Activated CD4-positive, alpha-beta T cell treated with anti-CD3 and anti-CD28 coated beads, Interleukin-2, amount 10 ng/mL, durations not matched to agents 7 days and 5 days (primary cell): ENCODE measurements at places on chromosomes 6 and 20. TPM values are rescaled to one million over a fixed set of nuclear protein-coding genes. Genes with fewer than 3 reads are reported as not detected.
A peak's percentile ranks its signal among the peaks of the same experiment; 100 is the strongest.

DNA sequence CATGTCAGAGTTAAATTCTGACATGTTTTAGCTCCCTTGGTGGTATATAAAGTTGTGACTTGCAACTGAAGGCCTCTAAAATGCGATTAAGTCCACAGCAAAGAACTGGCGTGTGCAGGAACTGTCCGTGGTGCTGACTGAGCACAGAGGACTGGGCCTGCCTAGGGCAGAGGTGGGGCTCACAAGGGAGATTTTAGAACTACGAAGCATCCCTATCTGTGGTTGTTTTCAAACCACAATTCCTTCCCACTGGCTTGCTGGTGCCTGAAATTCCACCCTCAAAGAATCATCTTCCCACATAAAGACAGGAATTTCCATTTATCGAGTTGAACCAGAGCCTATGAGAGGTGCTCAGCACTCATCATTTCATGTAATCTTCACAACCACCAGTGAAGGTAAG lies 30.1 kb downstream of the RIMS4 start:
- DNase-seq, result peak; percentile 65

DNA sequence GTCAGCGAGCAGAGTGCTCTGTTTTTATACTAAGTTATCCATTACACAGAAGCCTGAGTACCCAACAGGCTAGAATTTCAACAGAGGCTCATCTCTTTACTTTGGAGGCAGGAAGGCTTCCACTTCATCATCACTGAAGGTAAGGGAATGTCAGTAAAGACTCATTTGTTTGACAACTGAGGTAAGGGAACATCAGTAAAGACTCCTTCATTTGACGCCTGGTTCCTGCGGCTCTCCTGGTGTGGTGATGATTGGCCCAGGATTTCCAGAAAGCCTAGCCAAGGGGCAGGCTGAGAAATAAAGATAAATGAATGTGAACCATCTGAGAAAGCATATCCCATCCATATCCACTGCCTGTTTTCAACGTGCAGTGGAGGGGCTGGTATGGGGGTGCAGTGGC lies 244.6 kb upstream of the ECI2 start:
- DNase-seq, result no peak

DNA sequence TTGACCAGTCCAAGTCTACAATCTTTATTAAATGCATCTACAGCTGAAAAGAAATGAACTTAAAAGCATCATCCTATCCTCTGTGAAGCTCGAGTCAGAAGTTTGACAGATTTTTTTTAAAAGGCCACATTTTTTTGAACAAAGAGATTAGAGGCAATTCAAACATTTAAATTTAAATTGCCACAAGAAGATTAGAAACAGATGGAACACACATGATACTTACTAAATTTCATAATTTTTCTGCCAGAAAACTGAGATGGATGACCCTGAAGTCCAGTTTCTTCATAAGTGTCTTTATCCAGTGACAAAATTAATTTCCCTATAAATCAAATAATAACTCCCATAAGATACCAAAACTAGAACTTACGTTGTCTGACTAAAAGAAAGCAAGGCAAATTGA lies 4.3 kb downstream of the RPP40 start:
- no peak for DNase-seq

- DNase-seq, result no peak
These were observed 45.1 kb downstream of the TRERF1 start for GRCh38 chr6:42406306-42407280.

GRCh38 chr6:36241728-36242127 lies 28.1 kb upstream of the PNPLA1 start:
- no peak for DNase-seq

DNA sequence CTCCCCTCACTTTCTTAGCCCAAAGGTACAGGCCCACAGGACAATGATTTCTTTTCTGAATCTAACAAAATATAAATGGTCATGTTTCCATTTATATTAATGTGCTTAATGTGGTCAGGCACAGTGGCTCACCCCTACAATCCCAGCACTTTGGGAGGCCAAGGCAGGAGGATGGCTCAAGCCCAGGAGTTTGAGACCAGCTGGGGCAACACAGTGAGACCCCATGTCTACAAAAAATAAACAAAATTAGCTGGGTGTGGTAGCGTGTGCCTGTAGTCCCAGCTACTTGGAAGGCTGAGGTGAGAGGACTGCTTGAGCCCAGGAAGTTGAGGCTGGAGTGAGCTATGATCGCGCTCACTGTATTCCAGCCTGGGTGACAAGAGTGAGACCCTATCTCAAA lies 77.2 kb upstream of the TULP1 start:
- DNase-seq, result no peak

DNA sequence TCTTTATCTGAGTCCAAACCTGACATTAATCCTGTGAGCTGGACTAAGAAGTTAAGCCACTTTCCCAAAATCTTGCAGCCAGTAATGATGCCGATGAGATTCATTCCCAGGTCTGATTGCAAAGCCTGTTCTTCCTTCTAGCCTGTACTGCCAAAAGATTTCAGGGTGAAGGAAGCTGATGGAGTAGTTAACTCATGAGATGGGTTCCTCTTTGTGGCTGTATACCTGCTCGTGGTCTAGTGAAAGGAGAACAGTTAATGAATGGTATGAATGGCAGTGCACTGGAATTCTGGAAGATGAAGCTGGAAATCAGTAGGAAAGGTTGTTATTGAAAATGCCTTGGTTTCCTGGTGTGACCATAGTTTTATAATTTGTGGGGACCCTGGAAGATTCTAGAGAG lies 112.0 kb downstream of the FYN start:
- DNase-seq, result no peak

DNA sequence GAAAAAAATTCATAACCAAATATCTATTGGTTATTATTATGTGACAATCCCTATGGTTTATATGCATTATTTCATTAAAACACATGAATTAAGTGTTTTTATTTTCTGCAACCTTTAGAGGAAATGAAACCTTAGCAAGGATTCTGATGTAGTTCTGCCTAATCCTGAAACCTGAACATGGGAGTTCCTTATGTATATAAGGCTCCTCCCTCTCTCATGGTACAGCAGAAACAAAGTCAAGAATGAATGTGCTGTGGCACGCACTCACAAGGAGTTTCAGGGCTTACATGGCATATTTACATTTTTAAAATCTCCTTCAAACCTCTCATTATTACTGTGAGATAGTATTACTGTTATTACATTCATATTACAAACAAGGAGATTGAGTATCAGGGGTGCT lies 426.4 kb upstream of the CITED2 start:
- no peak for DNase-seq

- DNase-seq, result no peak
These were observed at the start of gene GRM1 for GRCh38 chr6:146028851-146029572. GRM1 (plus strand) TSS chr6:146029062; CDS start chr6:146029518, 456 bp downstream.

DNA sequence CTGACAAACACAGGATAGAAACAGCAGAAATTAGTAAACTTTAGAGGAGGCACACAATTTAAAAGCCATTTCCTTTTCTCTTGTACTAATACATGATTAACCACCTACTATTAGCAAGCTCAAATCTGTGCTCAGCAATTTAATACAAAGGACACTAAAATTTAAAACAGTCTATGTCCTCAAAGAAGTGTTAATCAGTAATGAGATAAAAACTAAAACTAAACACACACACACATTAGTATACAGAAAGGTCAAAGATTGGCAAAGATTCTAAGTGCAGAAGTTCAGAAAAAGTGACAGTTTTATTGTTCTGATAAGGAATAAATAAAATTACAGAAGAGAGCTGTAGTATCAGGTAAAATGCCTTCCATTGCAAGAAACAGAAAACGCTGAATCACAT lies 73.9 kb upstream of the RUNX2 start:
- DNase-seq, result no peak

- no peak for DNase-seq
These were observed 168.9 kb upstream of the STMND1 start for GRCh38 chr6:16932920-16933319.

DNA sequence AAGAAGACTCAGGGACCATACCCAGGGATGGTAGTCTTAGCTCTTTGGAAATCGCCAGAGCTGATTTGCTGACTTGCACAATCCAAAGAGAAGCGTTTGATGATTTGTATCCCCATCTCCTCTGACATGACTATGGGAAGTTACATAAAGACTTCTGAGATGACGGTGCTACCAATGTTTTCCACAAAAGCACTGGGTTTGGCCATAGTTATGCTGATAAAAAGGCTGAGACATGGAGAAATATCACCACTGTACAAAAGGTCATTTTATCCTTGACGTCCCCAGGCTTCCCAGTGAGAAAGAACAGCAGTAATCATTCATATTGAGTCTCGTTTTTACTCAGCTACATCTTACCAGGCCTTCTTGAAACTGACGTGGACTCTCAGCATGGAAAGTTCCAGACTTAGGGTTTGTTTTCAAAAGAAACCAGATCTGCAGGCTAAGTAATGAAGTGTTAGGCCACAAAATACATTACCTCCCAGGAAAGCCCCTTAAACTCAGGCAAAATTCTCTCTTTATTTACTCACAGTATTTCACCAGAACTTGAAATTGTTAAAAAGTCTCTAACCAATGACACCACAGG lies 370.3 kb upstream of the JARID2 start:
- peak; percentile 12 for DNase-seq

DNA sequence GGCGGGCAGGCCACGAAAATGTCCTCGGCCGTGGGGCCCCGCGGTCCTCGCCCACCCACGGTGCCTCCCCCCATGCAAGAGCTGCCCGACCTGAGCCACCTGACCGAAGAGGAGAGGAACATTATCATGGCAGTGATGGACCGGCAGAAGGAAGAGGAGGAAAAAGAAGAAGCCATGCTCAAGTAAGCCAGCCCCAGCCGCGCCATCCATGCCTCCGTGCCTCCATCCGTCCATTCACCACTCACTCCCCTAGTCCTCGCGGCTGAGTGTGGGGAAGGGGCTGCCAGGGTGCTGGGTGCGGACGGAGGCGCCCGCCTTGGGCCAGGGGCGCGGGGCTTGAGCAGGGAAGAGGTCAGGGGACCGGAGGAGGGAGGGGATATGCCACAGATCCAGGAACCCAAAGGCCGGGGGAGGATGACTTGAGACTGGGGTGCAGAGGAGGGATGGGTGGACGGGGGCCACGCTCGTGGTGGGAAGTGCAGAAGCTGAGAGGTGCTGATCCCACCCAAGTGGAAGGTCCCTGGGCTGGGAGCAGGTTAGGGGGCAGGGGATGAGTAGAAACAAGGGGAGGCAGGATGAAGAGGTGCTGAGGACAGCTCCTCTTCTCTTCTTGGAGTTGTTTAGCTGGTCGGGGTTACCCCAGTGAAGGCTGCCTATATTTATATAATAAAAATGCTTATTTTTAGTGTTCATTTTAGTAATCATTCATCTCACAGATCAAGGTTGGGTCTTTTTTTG lies 825 bp downstream of the RIMS1 start:
- DNase-seq, result no peak

DNA sequence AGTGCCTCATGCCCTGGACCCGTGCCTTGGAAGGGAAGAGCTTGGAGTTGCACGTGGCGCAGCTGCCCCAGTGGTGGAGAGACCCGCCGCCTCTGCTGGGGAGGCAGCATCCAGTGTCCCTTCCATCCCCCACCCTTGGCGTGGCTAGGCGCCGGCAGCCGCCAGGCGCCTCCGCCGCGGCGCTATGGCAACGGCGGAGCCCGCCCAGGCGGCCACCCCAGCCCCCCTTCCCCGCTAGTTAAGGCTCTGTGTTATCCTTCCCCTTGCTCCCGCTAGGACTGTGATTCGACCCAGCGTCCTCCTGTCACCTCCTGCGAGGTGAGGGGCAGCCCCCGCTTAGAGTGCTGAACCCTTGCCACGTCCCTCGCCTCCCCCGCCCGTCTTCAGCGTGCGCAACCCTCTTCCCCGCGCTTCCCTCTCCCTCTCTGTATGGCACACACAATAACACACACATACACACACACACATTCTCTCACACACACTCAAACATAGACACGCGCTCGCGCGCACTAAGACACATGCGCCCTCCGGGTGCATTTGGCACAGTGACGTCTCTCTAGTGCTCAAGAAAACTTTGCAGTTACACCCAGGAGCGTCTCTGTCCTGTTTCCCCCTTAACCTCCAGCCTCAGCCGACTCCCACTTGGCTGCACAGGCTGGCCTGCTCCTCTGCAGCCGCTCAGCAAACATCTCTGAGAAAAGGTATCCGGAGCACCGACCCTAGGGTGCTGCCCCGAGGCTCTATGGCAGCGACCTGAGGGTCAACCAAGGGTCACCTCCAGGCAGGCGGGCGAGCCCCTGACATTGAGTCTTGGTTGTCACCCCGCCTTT lies 8.5 kb downstream of the GRIK2 start:
- DNase-seq, result no peak

DNA sequence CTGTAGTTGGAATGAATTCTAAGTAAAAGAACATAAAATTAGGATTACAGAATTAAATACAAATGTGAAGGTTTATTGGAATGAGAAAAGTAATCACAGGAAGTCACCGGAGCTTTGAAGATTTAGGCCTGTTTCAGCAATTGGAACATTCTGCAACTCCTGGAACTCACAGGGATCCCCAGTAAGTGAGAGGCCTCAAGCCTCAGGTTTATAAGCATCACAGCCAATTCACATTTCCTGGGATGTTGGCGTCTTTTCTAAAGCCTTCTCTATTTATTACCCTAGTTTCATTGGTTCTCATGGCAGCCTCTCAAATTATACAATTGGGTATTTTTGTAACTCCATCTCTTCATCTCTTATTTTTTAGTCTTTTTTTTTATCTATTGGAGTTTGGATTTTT lies 90.4 kb upstream of the HIVEP1 start:
- no peak for DNase-seq

GRCh38 chr6:161150566-161150965 lies 123.3 kb downstream of the AGPAT4 start:
- no peak for DNase-seq

DNA sequence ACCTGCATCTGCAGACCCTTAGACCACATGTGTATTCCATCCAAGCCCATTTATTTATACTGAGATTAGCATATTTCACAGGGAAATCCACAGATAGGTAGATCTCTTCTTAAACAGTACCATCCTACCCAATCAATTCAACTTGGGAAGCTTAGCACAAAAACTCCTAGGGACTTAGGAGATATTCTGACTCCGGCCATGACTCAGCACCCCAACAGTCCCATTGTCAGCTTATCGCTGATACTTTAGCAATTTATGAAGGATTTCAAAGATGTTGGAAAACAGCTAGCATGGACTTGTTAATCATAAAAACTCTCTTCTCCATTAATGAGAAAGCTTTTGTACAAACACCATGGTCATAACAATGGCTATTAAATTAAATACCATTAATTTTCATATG lies 236.2 kb upstream of the PREP start:
- no peak for DNase-seq

The GSTA4 gene
- 6.1 TPM for total RNA-seq

The KCNK16 gene
- total RNA-seq, result not detected

The CASS4 gene
- total RNA-seq, result 8.6 TPM

The RBPJL gene
- total RNA-seq, result not detected

The GTSF1L gene
- not detected for total RNA-seq

The HMGCLL1 gene
- not detected for total RNA-seq

The B3GALT4 gene
- 21.5 TPM for total RNA-seq

The OR2H1 gene
- total RNA-seq, result not detected
